ENCODE measurements at places on chromosomes 1 and 21.

- no peak for DNase-seq
These were observed 6.2 kb downstream of the NPHP4 start for GRCh38 chr1:5986018-5986417.

- no peak for DNase-seq
These were observed 134.2 kb downstream of the PGBD5 start for GRCh38 chr1:230291731-230292620.

- no peak for DNase-seq
These were observed 1.6 kb downstream of the SYT6 start for GRCh38 chr1:114152089-114152507.

DNA sequence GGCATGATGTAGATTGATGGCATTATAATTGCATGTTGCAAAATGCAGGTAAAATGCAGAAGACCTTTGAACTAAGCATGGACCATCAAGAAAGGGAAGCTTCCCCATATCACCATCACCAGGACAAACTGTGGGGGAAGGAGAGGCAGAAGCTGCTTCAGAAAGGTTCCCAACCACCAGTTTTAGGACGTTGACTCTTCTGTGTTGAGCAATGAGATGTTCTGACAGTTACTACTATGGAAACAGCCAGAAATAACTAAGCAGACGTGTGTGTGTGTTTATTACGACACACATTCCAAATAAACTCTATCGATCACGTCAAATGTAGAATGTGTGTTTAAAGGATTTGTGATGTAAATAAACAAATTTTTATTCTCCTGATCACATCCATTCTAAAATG, 110.2 kb upstream of the PLD5 start:
- no peak for DNase-seq

GRCh38 chr1:10064416-10065343, 31.9 kb downstream of the UBE4B start:
- DNase-seq: no peak

- no peak for DNase-seq
These were observed 74.1 kb downstream of the CRB1 start for GRCh38 chr1:197342044-197342565.

- DNase-seq: peak; percentile 22
These were observed 26.7 kb upstream of the PCP4 start for GRCh38 chr21:39840373-39841097.

GRCh38 chr1:24165500-24165899, 21.6 kb downstream of the IFNLR1 start:
- DNase-seq: no peak
